ENCODE measurements at places on chromosomes 6 and 20.

DNA sequence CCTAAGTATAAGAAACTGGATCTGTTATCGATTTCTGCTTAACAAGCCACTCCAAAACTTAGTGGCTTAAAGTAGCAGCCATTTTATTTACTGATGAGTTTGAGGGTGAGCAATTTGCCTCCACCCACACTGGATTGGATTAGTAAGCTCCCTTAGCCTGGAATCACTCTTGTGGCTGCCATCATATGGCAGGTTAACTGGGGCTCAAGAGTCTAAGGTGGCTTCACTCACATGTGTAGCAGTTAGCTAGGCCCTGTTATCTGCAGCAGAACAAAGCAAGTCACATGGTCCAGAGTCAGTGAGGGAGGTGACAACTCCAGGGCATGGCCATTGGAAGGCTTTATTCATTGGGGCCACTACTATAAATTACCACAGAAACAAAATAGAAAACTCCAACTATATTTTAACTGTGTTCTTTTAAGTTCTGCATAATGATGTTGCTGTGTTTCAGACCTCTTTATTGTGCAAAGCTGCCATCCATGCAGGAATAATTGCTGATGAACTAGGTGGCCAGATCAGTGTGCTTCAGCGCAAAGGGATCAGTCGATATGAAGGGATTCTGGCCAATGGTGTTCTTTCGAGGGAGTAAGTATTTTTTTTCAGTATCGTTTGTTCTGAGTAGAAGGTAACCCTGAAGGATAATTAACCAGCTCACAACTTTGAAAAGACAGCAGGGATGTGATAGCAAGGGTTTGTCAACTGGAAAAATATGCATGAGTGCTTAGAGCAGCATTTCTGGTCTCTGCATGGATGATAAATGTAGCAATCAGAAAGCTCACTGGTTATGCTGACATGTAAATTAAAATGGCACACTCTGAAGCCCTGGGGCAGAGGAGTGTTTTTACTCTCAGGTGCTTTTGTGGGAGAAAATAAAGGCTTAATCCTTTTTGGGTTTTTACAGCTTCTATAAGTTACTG is 49.6 kb downstream of the DCBLD1 start:
- no peak for DNase-seq

DNA sequence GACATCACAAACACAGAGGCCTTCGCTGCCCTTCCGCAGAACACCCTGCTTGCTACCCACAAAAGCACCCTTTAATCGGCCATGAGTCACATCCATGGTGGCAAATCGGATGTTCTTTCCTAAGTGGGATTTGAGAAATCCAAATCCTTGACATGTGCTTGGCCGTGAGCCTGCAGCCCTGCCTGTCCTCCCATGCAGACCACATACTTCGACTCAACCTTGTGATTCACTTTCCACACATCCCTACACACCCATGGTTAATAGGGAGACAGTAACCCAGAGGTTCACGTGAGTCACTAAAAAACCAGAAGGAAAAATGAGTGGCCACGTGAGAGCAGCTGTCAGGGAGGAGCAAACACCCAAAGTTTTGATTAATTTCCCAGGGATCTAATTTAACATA is 19.4 kb downstream of the RAMACL start:
- no peak for DNase-seq

- no peak for DNase-seq
These were observed 611 bp downstream of the EPB41L2 start for GRCh38 chr6:131062241-131063027.

DNA sequence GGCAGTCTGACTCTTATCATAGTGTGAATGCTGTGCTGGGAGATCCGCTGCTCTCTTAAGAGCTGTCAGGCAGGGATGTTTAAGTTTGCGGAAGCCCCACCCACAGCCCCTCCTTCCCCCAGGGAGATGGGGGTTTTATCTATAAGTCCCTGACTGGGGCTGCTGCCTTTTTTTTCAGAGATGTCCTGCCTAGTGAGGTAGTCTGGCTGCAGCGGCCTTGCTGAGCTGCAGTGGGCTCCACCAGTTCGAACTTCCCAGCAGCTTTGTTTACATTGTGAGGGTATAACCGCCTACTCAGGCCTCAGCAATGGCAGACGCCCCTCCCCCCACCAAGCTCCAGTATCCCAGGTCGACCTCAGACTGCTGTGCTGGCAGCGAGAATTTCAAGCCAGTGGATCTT is 75.7 kb upstream of the UST start:
- DNase-seq, result no peak

GRCh38 chr6:109511832-109512231 is 28.8 kb upstream of the ZBTB24 start:
- no peak for DNase-seq

DNA sequence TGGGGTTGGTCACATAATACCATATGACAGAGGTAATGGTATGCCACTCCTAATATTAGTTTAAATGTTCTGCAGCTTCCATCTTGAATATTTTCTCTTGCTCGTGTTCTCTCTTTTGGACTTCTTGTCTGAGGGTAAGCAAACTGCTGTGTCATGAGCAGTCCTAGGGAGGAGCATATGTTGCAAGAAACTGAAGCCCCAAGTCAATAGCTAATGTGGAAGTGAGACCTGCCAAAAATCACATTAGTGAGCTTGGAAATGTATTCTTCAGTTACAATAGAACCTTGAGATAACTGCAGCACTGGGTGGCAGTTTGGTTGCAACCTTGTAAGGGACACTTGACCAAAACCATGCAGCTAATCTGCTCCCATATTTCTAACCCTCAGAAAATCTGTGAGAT is 178.2 kb upstream of the IMPG1 start:
- no peak for DNase-seq

DNA sequence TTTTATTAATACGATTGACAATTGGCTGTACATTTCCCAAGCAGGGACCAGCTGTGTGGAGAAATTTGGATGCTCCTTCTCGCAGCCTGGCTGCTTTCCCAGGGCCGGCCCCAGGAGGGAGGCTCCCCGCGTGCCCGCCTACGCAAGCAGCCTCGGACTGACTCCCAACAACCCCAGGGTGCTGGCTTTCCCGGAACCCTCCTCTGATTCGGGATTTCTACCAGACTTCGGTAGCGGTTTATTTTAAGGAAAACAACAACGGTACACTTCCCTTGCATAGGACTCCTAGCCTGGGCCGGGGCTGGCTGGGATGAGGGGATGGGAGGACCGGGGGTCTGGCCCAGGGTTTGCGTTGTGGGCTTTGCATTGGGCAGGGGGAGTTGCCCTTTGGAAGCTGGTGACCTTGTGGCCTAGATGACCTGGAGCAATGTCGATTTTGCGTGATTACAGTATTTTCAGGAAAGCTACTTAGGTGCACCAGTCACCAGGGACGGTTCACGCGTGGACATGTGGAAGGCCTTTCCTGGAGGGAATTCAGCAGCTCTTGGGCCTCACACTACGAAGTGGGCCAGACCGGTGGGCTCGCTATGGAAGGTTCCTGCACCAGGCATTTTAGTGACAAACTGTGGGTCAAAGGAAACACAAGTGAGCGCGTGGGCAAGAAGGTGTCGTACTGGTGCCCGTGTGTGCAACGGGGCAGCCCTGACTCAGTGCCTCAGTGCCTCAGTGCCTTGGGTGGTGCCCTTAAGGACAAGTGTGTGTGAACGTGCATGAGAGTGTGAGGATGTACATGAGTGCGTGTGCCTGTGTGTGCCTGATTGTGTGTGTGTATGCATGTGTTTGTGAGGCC is 20.7 kb upstream of the PHACTR3 start:
- no peak for DNase-seq

- no peak for DNase-seq
These were observed 5.6 kb downstream of the PPP1R16B start for GRCh38 chr20:38810926-38811630.

GRCh38 chr6:144635051-144635450 is 349.9 kb downstream of the UTRN start:
- no peak for DNase-seq

DNA sequence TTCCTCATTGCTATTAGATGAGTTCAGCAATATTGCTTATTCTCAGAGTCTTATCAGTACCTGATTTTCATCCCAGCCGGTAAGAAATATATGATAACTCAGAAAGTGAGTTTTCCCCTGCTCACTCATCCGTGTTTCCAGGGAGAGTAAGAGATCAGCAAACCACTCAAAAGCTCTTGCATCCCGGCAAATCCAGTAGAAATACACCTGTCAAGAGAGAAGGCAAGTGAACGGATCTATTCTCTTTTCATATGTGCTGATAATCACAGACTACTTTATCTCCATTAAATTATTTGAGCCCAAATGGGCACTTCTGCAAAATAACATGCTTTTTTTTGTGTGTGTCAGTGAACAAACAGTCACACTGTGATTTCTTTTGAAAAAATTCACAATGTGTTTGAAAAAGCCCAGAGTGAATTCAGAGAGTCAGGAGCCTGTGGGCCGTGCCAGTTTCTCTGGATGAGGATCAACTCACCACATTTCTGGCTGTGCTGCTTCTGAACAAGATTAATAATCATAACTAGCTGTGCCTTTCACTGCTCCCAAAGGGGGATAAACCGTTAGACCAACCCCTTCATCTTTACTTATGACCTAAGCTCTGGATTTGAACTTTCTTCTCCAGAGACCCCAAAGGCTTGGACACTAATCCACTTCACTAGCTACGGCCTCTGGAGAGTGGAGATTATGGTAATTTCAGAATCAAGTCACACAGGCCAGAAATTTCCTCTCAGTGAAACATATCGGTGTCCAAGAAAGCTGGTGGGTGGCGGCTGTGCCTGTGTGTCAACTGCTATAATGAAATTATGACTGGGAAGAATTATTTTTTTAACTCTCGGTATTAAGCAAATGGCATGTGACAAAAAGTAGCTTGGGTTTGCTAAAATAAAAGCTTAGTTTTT is 44.2 kb downstream of the NOX3 start:
- DNase-seq, result no peak

GRCh38 chr20:24359321-24360027 is 110.0 kb upstream of the SYNDIG1 start:
- no peak for DNase-seq

- DNase-seq, result no peak
These were observed 530.3 kb downstream of the RFPL4B start for GRCh38 chr6:112877134-112878100.

DNA sequence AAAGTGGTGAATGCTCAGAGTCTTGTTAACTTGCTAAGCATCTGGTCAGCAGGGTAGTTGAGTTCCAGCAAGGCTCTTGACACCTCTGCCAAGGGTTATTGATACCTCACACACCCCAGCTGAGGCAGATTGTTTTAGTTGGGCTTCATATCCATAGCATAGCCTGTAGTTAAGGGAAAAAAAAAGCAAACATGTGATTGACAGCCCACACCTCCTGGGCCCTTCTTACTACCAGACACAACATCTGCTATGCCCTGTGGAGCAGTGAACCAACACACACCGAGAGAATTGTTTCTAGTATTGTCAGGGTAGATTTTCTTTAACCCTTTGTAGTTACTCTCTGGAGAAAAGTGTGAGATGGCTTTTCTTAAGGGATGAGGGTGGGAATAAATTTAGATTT is 697.0 kb upstream of the POU3F2 start:
- no peak for DNase-seq

DNA sequence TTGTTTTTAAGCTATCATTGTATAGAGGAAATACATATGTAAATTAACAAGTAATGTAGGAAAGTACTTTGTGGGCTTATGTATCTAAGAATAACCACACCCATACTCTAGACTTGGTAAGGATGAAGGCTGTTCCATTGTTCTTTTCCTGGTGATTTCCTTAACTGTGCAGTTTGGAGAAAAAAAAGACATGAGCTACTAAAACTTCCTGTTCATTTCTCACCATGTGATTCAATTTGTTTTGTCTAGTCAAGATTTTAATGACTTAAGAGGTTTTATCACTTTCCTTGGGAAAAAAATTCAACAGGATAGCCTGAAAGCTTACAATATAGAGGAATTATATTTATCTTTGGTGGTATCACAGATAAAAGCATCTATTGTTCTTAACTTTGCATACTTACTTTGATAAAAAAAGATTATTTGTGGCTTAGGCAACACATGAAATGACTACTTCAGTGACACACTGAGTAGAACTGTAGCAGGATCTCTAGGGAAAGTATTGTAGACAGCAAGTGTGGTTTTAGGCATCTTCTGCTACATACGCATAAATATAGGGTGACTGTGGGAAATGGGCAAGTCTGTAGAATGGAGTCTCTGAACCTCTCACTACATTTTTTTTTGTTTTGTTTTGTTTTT is 80.3 kb downstream of the GJA1 start:
- DNase-seq, result no peak

- DNase-seq, result peak; percentile 47
These were observed 193.6 kb downstream of the EDN1 start for GRCh38 chr6:12483712-12484111.

GRCh38 chr20:4082406-4083097 is 67.2 kb upstream of the RNF24 start:
- no peak for DNase-seq

DNA sequence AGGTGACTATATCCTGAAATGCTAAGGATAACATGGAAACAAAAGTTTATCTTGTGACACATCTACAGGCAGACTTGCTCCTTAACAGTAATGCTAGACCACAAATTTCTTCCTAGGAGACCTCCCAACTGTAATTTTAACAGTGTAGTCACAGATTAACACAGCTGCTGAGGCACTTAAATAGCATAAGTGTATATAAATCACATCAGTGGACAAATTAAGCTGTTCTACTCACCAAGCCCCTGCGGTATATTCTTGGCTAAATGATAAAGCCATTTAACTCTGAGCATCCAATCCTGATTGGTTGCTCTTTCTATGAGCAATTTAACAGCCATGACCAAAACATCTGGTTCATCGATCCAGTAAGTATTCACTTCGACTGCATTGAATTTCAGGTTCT is 73.3 kb upstream of the LYRM2 start:
- no peak for DNase-seq

DNA sequence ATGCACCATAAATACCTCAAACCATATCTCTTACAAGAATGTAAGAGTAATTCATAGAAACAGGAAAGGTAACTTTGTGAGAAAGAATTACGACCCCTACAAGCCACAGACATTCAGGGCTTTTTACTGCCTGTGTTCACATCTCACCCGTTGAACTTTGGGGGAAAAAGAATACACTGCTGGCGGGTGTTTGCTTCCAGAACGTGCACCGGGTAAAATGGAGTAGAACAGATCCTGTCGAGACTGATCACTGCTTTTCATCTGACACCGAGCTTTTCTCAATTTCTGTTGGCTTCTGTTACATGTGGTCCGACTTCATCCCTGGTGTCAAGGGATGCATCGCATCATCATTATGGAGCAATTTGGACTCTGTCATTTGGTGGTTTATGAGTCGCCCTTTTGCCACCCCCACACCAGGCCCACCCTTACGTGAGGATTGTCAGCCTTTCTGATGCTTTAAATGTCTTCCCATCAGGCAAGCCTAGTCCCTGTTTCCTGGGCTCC is 219.2 kb upstream of the ZFP64 start:
- DNase-seq, result no peak

- DNase-seq, result no peak
These were observed 2.0 kb downstream of the OGFRL1 start for GRCh38 chr6:71290611-71291010.

Data from Calu3 (cell line).